Daoy (cell line): ENCODE measurements at places on chromosomes 7 and 10. TPM values are rescaled to one million over a fixed set of nuclear protein-coding genes. Genes with fewer than 3 reads are reported as not detected.

NUDT13 gene
- 1.2 TPM in 1 of 2 replicates, not detected in the other for total RNA-seq

GHRHR gene
- total RNA-seq = not detected in 2 replicates

C10orf67 gene
- total RNA-seq = not detected in 2 replicates

OR6V1 gene
- total RNA-seq = not detected in 2 replicates

SPAM1 gene
- total RNA-seq = not detected in 2 replicates

NACAD gene
- 1.6 and 3.2 TPM in 2 replicates for total RNA-seq
